ENCODE measurements at places on chromosomes 11 and 22.

DNA sequence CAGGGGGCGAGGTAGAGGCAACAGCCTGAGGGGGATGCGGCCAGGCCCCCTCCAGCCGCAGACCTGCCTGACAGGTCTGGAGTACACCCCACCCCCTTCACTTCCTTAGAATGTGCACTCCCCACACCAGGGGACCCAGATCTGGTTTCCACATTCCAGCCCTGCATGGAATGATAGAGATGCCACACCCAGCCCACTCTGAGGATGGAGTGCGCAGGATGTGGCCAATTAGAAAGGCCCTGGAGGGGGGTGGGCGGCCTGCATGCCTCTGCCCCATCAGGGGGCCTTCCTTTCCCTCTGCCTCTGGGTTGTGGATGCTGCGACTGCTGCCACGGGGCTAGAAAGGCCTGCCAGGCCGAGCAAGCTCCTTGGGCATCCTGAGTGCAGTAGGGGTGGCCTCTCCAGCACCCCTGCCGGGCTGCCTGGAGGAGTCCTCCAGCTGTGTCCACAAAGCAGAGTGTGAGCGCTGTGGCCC, 28.2 kb upstream of the MGAT3 start:
- DNase-seq, result no peak

GRCh38 chr11:73783483-73784020, 4.1 kb upstream of the MRPL48 start:
- DNase-seq, result no peak

DNA sequence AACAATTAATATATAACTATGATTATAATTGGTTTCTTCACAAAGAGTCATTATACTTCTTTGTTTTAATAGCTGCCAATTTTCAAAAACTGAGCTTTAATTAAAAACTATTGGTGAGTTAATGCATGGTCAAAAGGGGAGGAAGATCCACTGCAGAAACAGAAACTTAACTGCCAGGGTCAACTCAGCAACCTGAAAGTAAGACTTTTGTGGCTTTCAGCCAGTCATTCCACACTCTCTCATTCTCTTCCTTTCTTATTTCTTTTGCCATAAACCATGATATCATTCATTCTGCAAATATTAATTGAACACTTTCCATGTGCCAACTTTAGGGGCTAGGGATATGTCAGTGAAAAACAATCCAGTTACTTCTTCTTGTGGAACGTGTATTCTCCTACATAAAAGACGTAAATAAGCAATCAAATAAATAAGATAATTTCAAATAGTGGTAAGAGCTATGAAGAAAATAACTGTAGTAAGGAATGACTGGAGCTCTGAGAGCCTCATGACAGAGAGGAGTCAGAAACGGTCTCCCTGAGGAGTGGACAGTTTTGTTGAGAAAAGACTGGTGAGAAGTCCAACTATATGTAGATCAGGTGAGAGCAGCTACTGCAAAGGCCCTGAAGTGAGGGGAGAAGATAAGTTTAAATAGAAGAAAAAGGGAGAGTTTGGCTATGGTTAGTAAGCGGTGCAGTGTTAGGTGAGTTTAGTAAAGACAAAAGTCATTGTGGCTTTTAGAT, 130.5 kb downstream of the GRIA4 start:
- DNase-seq, result no peak

GRCh38 chr22:43342347-43343261, 568 bp downstream of the SCUBE1 start:
- no peak for DNase-seq

- DNase-seq, result no peak
These were observed 108.9 kb upstream of the CLMP start for GRCh38 chr11:123303924-123304323.

DNA sequence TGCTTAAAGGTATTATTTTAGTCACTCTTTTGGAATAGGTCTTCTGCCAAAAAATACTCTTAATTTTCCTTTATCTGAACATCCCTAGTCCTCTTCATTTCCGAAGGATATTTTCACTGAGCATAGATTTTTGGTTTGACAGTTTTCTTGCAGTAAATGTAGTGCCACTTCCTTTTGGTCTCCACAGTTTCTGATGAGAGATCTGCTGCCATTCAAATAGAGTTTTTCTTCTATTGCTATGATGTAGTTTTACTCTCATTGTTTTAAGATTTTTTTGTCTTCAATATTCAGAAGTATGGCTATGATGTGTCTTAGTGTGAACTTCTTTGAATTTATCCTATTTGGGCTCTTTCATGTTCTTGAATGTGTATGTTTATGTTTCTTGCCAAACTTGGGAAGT, 281.1 kb upstream of the SORL1-AS1 start:
- DNase-seq, result no peak

- no peak for DNase-seq
These were observed 12.8 kb downstream of the CPT1A start for GRCh38 chr11:68828957-68829356.

DNA sequence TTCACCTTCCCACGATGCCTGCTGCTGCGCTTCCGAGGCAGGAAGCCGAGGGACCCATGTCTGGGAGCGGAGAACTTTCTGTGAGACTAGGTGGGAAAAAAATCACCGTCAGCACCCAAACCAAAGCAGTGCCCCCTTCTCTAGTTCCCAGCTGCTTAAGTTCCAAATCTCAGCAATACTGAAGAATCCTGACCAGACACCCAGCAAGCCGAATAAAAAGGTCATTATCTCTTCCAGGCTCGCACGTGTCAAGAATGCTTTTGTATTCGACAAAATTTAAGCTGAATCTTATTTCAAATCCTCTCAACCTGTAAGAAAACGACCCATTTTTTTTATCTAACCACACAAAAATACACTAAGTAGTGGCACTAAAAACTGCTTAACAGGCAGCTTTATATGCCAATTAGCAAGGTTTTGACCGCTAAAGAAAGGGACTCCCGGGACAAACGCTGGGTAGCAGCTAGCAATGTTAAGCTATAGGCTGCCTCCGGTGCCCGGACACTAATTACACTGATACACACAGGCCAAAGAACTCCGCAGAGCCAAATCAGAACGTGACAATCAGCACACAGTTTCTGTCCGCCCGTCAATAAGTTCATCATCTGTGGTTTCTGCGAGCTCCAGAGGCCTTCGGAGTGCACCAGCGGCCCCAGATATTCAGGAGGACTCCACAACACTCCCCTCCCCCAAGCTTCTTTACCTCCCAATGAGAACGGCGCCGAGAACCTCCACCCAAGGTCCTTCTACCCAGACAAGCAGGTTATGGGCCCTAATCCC, 728 bp downstream of the RPL3 start:
- no peak for DNase-seq

- DNase-seq, result no peak
These were observed 10.7 kb upstream of the SIPA1 start for GRCh38 chr11:65627202-65627601.

DNA sequence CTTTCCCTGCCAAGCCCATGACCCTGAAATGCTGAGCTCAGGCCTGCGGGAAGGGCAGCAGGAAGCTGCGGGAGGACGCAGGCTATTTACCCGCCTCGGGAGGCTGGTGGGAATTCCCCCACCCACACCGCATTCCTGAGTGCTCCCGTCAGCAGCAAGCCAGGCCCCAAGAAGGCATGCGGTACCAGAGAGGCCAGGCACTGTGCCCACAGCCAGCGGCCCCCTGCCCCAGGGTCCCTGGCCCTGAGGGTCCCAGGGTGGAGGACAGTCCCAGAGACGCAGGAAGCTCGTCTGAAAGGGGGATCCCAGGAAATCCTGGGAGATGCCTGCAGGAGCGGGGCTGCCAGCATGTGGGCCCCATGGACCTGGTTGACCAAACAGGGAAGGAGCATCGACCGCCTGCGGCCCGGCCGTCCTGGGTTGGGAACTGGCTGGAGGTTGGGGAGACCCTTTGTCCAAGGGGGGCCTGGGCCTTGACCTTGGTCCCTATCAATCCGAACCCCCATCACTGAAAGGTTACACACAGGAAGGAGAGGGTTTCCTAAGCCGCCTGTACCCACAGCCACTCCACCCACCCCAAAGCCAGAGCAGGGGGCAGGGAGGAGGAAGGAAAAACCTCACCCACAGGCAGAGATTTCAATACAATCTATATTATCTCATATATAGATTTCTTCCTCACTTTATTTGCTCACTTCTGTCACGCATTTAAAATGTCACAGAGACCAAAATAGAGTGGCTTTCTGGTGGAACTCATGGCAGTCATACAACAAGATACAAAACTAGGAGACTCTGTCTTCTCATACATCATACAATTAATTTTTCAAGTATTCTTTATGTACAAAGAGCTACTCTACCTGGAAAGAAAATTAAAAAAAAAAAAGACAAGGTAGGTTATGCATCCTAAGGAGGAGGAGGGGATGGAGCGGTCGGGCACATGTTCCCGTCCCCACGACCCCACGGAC, 17.1 kb downstream of the MAFF start:
- DNase-seq, result no peak

DNA sequence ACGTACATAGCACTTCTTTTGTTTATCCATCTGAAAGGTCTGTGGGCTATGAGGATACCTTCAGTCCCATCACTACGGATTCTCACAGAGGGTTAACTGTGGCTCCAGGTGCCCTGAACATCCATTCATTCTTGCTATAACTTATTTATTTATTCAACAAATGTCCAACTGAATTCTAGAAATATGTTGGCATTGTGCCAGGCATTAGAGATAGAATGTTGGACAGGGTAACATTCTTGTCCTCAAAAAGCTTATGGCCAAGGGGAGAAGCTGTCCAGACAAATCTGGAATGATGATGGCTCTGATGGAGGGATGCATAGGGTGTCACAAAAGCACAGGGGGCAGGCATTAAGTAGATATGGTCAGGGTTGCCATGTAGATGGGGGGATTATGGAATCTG, 8.4 kb downstream of the OLFML1 start:
- DNase-seq, result peak; percentile 16

GRCh38 chr11:12229450-12230229, 119.2 kb downstream of the MICAL2 start:
- DNase-seq, result no peak

DNA sequence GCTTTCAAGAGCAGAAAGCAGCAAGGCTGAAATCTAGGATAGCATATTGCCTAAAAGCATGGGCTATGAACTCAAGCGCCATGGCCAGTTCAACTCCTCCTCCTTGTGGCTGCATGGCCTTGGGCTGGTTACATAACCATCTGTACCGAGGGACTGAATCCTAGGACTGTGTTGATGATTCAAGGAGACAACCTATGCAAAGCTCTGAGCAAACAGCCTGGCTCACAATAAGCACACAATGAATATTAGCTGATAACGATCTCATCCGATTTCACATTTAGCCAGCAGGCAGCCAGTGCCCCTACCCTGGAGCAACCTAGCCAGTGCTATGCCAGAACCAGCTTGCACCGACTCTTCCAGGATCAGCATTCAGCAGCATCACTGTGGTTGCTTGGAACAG, 698.4 kb downstream of the TBC1D22A start:
- no peak for DNase-seq

GRCh38 chr11:125370561-125371389, 125.3 kb downstream of the FEZ1 start:
- no peak for DNase-seq

DNA sequence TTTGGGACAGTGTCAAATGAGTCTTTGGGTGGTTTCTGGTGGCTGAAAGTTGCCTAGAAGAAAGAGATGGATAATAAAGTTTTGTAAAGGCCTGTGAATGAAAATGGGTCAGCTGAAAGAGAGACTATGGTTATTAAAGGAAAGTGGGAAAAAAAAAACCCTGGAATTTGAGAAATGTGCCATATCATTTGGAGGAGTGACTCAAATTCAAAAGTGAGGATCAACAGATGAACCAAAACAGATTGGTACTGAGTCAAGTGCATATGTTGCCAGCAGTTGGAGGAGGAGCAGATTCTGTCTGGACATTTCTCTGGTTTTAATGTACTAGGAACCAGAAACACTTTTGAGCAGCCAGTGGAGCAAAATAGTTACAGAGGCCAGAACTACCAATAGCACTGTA, 339.8 kb downstream of the KCNA4 start:
- no peak for DNase-seq

DNA sequence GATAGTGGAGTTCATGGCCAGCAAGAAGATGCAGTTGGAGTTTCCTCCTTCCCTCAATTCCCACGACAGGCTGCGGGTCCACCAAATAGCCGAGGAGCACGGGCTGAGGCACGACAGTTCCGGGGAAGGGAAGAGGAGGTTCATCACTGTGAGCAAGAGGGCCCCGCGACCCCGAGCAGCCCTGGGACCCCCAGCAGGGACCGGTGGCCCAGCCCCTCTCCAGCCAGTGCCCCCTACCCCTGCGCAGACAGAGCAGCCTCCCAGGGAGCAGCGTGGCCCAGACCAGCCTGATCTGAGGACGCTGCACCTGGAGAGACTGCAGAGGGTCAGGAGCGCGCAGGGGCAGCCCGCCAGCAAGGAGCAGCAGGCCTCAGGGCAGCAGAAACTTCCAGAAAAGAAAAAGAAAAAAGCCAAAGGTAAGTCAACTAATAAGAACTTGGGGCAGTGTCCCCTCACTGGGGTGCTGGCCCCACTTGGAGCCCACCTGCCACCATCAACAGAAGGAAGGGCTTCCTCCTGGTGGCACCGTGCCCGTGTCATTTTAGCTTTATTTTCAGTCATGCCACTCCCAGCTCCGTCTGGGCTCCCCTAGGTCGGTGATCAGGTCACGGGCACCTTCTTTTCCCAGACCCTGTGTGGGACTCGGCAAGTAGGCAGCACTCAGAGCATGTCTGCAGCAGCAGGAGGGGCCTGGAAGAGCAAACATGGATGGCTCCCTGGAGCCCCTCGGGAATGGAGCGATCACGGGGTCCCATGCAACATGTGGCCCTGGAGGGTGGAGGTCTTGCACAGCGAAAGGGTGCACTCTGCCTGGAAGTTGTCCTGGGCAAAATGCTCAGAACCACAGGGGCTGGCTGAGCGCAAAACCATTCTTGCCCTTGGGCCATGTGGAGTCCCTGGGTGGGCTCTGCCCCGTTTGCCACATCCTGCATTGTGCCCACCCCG, 33.3 kb downstream of the IGHMBP2 start:
- DNase-seq, result no peak

GRCh38 chr22:28241656-28242290, 322.7 kb upstream of the PITPNB start:
- DNase-seq, result no peak

GRCh38 chr22:40547729-40548143, 88.8 kb downstream of the MRTFA start:
- DNase-seq, result no peak

DNA sequence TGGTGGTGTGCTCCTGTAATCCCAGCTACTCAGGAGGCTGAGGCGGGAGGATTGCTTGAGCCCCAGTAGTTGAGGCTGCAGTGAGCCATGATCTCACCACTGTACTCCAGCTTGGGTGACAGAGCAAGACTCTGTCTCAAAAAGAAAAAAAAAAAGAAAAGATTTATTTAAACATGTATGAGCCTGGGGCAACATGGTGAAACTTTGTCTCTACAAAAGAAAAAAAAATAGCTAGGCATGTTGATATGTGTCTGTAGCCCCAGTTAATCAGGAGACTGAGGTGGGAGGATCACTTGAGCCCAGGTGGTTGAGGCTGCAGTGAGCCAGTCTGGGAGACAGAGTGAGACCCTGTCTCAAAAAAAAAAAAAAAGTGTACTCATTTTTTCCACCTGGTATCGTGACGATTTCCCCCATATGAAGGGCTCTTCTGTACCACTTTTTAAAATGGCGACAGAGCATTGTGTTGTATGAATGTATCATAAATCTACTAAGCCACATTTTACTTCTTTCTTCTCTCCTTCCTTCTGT, 16.4 kb upstream of the KCTD14 start:
- DNase-seq, result no peak

GRCh38 chr22:35894937-35895708, 133.5 kb downstream of the RBFOX2 start:
- DNase-seq, result no peak
